ENCODE measurements at places on chromosomes 6 and 20. TPM values are rescaled to one million over a fixed set of nuclear protein-coding genes. Genes with fewer than 3 reads are reported as not detected.
A peak's percentile ranks its signal among the peaks of the same experiment; 100 is the strongest.

TGM2 gene
- total RNA-seq = 529 TPM

DNA sequence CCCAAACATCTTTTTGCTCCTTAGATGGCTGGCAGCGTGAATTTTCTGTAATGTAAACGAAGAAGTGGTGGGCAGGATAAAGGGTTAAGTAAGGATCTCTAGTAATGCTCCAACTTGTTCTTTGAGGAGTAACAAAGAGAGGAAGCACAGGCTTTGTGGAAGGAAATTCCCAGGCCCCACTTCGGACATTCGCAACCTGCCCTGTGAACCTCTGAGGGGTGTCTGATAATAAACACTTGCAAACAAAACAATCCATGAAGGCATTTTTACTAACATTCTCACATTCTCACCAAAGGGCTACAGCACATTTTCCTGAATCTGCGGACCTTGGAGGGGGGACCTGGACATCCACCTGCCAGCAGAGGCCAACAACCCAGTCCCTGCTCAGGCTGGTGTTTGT lies 25.8 kb upstream of the ADGRF5 start:
- no peak for DNase-seq

PTCHD4 gene
- total RNA-seq = 0.32 TPM

DNA sequence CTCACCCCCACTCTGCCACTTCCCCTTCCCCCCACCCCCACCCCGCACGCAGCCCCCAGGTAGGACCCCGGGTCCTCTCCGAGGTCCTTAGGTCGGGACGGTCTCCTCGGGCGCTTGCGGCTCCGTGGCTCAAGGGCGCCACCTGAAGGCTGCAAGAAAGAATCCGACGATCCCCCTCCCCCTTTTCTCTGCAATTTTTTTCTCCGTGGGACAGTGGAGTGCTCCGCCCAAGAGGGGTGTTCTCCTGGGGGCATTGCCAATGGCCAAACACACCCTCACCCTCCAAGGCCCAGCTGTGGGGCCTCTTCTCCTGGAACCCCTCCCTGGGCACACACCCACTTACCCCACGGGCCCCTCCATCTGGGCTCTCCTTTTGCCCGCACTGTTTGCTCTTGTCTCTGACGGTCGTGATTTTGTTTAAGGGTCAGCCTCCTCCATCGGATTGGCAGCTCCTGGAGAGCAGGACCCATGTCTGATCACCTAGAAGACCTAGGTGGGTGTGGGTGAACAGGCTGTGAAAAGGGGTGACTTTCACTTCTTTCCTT lies 1.1 kb upstream of the TMEM74B start:
- DNase-seq = no peak

OR2B3 gene
- total RNA-seq = not detected

- DNase-seq = no peak
Measured at GRCh38 chr6:166318227-166318626, 10.0 kb upstream of the PRR18 start.

ZNF391 gene
- total RNA-seq = 0.75 TPM

DNA sequence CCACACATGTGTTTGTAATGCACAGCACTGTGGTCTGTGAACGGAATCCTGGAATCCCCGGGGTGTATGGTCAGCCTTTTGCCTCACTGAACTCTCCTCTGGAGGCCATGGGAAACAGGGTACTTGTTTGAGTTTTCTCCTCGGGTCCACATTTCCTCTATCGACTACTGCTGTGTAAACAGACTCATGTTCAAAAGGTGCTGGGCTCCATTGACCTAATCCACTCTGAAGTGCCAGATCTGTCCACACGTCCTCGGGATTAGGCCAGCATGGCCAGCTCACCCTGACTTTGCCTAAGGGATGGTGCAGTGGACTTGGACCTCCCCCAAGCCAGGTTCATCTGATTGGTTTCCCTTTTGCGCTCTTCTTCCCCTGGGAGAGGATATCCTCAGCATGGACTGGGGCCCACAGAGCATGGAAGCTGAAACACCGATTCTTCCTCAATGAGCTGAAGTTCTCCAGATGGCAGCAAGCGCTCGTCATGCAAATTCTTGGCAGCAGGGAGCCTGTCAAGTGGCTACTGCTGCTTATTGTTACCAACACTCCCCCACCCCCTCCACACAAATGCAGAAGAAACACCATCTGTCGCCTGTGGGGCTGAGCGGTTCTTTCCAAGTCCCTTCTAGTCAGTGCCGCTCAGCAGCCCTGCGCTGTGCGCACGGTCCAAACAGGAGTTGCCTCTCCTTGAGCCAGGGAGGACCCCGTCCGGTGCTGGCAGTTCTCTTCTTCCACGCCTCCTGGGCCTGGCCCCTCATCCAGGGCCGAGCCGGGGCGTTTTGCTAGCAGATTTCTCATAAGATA lies 292.6 kb upstream of the MARCKS start:
- peak; percentile 76 for DNase-seq

DNA sequence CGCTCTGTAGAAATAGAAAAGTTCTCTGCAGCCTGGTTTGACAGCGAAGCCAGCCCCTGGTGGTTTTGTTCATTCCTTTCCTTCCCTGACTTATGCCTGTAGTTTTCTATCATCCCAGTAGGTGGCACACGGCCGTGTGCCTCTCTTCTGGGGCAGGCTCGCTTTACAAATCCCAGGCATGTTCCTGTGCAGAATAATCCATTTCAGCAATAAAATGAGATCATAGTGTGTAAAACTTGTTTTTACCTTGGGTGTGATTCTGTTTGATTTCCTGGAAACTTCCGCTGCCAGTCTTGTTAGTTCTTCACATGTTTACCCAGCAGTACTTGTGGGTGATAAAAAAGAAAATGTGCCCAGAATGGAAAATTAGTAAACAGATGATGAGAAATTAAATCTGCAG lies 7.4 kb upstream of the INSM1 start:
- no peak for DNase-seq

SNAP91 gene
- 0.64 TPM for total RNA-seq

FOXC1 gene
- total RNA-seq = 125 TPM

GSTA2 gene
- not detected for total RNA-seq

DNA sequence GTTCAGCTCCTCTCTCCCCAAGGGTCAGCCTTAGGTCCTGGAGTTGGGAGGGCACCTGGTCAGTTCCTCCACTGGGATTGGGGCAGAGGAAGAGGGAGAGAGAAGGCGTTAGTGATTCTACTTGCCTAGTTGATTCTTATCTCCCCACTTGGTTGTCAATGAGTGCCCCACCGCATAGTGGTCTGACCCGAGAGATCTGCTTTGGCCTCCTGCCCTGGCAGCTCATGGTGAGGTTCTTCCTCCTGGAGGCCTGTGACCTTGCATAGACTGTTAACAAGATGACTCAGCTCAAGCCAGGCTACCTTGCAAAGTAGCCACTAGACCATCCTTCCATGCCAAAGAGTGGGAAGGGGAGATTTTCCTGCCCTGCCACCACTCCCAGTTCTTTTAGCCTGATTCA lies 160.6 kb downstream of the TMEM200A start:
- no peak for DNase-seq

NANP gene
- total RNA-seq = 2.6 TPM

DNA sequence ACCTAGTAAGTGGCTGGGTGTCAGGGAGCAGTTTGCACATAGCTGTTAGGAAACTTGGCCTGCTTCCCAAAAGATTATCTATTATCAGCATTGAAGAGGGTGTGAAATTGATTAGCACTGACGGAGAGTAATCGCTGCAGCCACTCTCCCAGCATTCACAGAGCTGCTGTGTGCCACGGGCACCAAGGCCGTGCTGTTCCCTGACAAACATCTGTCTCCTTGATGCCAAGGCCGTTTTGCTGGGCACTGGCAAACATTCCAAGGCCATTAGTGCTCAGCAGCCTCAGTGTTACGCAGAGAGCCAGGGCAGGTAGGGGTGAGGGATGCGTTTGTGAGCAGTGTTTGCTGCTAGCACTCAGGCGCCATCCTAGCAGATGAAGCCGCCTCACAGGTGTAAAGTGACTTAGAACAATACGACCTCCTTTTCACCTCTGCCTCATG lies 57.7 kb upstream of the VSTM2L start:
- DNase-seq = no peak

CYP24A1 gene
- not detected for total RNA-seq

AIF1 gene
- total RNA-seq = 1.7 TPM

DNA sequence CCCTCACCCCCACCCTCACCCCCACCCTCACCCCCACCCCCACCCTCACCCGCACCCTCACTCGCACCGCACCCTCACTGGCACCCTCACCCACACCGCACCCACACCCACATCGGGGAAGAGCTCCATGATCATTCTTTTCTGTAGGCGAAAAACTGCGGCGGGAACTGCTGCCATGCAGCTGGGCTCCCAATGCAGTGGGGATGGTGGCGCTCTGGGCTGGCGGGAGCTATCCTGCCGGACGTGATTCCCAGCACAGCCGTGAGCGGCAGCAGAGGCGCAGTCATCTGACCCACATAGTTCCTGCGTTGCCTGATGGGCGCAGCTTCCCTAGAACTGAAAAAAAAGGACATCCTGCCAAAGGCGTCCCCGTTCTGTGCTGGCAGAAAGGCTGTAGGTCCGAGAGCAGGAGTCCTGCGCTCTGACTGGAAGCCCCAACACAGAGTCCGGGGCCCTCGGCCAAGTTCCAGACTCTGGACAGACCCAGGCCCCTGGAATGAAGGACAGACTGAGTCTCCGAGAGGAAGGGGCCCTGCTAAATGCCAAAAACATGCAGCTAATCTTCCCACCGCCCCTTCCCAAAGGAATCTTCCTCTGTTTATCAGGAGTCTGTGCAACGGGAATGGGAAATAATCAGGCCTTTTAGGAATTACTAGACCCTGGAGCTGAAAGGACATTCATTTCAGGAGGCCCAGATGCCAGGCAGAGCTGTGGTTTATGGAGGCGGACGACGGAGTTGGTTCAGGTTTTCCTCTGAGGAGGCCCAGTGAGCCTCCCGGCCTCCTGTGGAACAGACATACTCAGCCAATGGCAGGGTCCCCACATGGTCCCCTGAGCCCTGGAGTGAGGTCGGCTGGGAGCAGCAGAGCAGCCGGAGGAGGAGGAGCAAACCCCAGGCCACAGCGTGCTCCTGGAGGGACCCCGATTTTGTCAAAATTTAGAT lies 14.1 kb upstream of the TCFL5 start:
- peak; percentile 91 for DNase-seq

DNA sequence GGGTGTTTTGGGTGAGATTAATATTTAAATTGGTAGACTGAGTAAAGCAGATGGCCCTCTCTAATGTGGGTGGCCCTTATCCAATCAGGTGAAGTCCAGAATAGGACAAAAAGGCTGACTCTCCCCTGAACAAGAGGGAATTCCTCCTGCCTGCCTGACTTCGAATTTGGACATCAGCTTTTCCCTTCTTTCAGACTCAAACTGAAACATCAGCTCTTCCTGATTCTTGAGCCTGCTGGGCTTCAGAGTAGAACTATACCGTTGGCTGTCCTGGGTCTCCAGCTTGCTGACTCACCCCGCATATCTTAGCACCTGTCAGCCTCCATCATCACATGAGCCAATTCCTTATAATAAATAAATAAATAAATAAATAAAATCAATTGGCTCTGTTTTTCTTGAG lies 15.0 kb upstream of the TGM6 start:
- DNase-seq = no peak
